ENCODE measurements at places on chromosomes 4 and X. TPM values are rescaled to one million over a fixed set of nuclear protein-coding genes. Genes with fewer than 3 reads are reported as not detected.

The TXK gene
- total RNA-seq: 6.4 TPM

The PAGE1 gene
- not detected for total RNA-seq

The DUSP21 gene
- total RNA-seq: not detected

The CTAG1B gene
- not detected for total RNA-seq

The SYTL4 gene
- not detected for total RNA-seq

The MTHFD2L gene
- total RNA-seq: 7.5 TPM

DNA sequence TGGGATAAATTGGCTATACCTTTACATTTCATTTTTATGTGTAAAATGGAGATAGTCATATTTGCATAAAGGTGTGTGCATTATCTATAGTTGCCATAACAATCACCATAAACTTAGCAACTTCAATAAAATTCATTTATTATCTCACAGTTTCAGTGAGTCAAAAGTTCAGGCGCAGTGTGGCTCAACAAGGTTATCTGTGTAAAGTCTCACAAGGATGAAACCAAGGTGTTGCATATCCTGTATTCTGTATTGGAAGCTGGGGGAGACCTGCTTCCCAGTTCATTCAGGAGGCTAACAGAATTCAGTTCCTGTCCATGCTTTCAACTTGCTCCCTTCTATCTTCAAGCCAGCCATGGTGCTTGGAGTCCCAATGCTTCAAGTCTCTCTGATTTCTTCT, 169.5 kb downstream of the KCTD8 start:
- no peak for DNase-seq

DNA sequence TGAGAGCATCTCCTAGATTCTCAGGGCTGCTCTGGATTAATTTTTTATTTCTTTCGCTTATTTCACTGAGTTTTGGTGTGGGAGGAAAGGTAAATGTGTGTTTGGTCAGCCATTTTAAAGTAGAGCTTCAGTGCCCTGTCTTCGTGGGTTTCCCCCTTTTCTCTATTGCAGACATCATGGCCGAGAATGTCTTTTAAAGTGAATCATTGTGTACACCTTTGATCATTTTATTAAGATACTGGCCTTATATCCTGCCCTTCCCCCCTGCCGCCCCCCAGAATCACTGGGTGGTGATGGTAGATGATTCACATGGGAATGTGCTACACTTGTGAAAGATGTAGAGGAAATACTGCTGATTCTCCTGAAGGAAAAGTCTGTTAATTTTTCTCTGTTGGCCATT, 23.8 kb downstream of the CDKL5 start:
- DNase-seq: no peak

DNA sequence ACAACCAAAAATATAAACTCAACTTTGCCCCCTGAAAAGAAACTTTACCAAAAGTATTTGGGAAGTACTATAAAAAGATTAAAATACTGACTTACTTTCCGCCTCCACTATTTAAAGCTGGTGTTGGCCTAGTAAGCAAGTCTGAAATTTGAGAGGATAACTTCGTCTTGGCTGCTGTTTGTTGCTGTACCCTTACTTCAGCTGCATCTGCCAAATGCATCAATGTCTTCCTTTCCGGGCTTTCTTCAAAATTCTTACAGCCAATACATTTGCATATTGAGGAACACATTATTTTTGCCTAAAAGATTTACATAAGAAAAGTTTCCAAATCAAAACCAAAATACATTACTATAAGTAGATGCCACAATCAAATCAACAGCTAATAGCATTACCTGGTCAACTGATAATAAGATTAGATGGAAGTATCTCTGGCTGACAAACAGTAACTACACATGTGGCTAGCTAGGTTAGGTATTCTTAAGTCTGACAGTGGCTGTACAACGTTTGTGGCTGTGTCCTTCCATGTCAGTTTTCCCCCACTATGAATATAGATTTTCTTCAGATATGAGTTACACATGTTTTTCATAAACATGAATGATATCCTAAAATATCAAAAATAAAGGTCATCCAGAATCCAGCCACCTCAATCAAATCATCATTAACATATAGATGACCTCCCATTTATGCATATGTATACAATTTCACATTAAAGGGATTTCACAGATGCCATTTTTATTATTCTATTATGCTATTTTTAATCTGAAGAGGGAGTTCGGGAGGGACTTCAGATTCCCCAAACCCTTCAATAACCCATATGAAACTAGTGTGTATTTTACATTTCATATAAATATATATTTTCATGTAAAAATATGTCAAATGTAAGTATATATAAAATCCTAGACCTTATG, 30.6 kb downstream of the THAP9 start:
- DNase-seq: no peak

- peak; percentile 1 for DNase-seq
These were observed 23.9 kb upstream of the APLN start for GRCh38 chrX:129678614-129679195.
